ENCODE measurements at places on chromosomes 2 and 18.
A peak's percentile ranks its signal among the peaks of the same experiment; 100 is the strongest.

DNA sequence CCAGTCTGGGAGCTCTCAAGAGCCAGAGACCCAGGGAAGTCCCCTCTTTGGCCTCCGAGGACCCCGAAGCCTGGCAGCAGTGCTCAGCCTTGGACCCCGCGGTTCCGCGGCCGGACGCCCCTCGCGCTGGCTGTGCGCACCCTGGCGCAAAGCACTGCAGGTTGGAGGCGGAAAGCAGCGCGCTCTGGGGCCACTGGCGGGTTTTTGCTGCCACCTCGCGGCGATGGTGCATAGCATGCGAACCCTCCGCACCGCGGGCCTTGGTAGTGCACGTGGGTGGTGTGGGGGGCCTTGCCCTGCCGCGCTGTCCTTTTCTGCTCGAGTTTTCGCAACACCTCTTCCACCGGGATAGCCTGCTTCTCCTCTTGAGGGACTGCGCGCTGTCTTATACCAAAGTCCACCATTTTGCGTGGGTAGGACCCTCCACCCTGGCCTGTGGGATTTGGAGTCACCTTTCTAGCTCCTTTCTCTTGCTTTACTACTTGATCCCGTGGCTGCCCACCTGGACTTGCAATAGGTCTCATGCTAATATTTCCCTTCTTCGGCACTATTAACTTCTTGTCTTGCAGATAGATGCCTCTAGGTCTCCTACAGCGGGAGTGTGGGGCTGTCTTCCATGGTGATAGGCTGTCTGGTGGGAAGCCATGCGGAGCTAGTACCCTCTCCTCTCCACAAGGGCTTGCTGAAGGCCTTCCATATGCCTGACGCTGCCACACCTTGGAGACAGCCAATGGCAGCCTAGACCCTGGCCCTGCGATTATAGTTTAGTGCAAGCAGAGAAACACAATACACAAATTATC, 14.3 kb downstream of the SIX3 start:
- DNase-seq, result peak; percentile 68

DNA sequence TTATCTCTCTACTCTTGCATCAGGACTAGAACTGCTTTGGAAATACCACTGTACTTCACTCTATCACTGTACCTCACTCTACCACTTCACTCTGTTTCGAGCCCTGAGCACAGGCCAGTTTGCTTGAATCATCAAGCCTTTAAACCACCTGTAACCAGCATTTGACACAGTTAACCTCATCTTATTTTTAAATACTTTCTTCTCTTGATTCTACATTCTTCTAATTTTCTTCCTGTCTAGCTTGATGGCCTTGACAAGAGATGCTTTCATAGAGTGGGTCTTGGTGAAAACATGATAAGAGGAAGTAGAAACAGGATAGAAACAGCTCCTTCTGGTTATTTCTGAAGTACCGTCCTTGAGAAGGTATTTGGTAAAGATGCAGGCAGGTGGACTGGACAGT, 78.1 kb downstream of the SPIRE1 start:
- no peak for DNase-seq

GRCh38 chr2:64243081-64244036, 99.1 kb upstream of the PELI1 start:
- DNase-seq, result no peak

DNA sequence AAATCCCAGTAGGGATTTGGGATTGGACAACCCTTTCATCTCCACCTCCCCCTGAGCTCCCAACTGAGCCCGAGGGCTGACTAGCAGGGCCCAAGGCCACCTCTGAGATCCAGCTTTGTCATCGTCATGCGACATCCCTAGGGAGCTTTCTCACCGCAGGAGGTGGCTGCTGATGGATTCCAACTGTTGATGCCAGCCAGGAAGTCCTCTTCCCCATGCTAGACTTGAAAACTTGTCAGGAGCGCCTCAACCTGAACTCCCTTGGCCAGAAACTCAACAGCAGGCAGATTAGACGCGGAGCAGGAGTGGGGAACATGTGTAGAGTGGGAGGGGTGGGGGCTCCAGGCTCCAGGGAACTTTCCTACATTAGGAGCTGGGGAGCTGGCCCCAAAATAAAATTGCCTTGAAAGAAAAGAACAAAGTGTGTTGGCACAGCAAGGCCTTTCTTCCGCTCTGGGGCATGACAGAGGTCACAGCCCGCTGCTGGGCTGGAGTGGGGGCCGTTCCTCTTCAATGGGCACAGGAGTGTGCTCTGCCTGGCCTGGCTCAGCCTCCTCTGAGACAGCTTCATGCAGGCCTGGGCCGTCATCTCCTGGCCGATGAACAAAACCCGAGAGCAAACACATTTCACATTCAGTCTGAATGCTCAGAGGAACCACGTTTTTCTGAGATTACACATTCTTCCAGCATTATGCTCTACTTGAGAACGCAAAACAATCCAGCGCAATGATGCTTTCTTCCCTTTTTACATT, 34.5 kb downstream of the EMILIN2 start:
- DNase-seq, result no peak

GRCh38 chr2:213669657-213670056, 385.4 kb downstream of the SPAG16 start:
- no peak for DNase-seq

DNA sequence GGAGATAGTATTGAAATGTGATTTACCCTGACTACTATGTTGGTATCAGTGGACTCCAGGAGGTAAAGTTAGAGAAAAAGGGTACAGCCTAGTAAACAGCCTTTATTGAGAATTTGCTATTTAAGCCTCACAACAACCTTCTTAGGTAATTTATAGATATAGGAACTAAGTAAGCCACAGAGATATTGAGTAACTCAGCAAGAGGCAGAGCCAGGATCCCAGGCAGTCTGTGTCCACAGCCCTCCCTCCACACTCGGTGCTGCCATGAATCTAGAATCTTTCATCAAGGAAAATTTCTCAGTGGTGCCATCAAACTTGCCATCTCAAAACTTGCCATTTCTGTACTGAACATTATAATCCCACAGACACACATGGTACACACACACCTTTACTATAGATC, 170.9 kb downstream of the CAPN13 start:
- DNase-seq, result no peak

DNA sequence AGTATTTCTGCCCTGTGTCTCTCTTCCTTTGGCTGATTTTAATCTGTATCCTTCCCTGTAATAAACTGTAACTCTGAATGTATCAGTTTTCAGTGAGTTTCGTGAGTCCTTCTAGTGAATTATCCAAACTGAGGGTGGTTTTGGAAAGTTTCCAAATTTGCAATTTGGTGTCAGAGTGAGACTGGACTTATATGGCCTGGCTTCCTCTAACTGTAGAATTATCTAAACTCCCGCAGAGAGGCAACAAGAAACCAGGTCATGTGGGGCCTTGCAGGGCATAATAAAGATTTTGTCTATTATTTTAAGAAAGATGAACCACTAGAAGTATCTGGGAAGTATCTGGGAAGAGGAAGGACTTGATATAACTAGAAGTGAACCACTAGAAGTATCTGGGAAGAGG, 95.3 kb upstream of the RNF152 start:
- DNase-seq, result no peak

GRCh38 chr18:57131782-57132181, 15.1 kb upstream of the BOD1L2 start:
- no peak for DNase-seq

- DNase-seq, result no peak
These were observed 76.9 kb downstream of the NDUFA10 start for GRCh38 chr2:239948100-239948881.

DNA sequence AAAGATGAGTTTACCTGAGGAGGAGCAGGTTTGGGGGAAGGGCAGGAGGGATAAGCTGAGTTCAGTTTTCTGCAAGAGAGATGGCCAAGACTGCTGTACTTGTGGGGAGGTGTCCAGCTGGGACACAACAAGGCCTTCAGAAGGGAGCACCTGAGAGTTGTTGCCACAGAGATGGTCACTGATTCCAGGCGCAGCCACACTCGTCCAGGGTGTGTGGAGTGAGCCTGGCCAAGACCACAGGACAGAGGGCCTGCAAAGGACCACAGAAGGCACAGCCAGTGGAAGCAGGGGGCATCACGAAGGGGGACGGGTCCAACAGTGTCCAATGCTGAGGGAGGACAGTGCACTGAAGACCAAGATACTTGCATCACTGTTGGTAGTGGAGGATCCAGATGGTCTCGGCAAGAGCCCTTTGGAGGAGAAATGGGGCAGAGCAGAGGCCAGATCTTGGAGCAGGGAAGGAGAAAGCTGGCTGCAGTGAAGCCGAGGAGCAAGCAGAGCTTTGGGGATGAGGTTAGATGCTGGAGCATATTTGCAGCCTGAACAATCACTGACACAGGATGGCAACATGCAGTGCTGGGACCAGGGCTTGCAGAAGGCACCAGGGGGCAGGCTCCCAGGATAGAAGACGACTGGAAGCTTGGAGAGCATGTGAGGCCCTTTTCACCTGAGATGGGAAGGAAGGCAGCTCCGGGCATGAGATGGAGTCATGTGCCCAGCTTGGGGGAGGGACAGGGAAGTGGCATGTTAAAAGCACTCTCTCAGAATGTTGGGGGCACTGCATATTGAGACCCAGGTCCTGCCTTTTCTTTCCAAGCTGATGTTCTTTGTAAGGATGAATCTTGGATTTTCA, 214.0 kb downstream of the CYP26B1 start:
- DNase-seq, result no peak

- DNase-seq, result no peak
These were observed 110.9 kb downstream of the PTRHD1 start for GRCh38 chr2:24682304-24682703.

GRCh38 chr2:96140941-96141623, 2.8 kb upstream of the ASTL start:
- DNase-seq, result no peak

- DNase-seq, result no peak
These were observed 94.1 kb upstream of the OTOS start for GRCh38 chr2:240234503-240234951.

DNA sequence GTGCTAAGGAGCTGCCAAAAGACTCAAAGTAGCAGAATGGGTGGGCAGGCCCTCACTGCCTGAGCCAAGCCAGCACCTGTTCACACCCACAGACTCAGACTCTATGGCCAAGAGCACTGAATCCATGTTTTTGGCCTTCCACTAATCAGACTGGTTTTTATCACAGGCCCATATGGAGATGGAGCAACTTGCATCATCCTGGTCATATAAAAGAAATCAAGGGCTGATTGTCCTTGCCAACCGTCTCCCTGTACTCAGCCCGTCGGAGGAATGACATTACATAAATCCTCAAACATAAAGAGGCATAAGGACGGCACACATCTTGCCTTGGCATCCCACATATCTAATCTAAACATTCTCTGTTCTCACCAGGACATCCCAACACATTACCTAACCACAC, 66.7 kb downstream of the MARCHF4 start:
- no peak for DNase-seq

GRCh38 chr18:43827311-43827710, 550.0 kb upstream of the SYT4 start:
- no peak for DNase-seq

DNA sequence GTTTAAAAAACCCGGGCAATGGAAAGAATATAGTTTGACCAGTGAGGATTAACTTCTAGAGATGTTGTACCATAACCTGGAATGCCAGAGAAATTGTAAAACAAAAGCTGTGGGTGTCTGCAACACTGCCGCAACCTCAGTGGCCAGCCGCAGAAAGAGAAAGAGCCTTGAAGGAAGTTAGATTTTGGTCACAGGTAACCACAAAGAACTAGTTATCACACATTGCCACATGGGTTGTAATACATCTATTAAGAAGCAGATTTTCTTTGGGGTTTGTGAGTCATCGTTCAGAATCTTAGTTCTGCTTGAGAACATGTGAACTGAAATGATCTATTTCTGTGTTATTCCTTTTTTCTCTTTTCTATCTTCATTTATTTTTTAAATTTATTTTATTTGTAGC, 222.9 kb upstream of the AGAP1 start:
- peak; percentile 13 for DNase-seq

- DNase-seq, result no peak
These were observed 475.2 kb upstream of the UBE2E3 start for GRCh38 chr2:180505203-180505602.

- no peak for DNase-seq
These were observed 88.8 kb downstream of the FHOD3 start for GRCh38 chr18:36386150-36386920.

Measured in stimulated activated CD8-positive, alpha-beta memory T cell treated with anti-CD3 and anti-CD28 coated beads, Interleukin-15, amount 100 ng/mL, for 24 hours (primary cell).